ENCODE measurements at places on chromosomes 4 and X.

DNA sequence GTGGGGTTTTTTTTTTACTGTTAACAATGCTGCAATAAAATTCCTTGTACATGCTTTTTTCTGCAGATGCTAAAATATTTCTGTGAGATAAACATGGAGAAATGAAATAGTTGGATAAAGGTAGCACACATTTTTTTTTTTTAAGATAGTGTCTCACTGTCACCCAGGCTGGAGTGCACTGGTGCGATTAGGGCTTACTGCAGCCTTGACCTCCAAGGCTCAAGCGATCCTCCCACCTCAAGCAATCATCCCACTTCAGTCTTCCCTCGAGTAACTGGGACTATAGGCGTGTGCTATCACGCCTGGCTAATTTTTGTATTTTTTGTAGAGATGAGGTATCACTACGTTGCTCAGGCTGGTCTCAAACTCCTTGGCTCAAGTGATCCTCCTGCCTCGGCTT lies 1.8 kb upstream of the HUWE1 start:
- DNase-seq = no peak

- DNase-seq = no peak
These were observed 816.1 kb downstream of the CCSER1 start for GRCh38 chr4:90943311-90943710.

DNA sequence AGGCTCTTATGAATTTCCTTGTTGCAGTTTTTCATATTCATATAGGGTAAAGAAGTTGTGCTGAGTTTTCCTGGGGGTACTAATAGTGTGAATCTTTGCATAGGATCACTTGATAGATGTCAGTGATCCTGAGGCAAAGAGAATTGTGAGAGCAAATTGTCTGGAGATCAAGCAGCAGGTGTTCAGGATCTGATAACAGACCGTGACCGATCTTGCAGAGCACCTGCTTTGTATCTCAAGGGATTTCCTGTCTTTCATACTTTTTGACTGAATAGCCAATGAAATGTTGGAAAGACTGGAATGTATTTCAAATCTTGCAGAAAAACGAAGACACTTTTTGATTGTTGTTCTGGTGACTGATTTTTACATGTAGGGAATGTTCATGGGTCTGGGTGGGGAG lies 914.5 kb downstream of the STIM2 start:
- DNase-seq = no peak

DNA sequence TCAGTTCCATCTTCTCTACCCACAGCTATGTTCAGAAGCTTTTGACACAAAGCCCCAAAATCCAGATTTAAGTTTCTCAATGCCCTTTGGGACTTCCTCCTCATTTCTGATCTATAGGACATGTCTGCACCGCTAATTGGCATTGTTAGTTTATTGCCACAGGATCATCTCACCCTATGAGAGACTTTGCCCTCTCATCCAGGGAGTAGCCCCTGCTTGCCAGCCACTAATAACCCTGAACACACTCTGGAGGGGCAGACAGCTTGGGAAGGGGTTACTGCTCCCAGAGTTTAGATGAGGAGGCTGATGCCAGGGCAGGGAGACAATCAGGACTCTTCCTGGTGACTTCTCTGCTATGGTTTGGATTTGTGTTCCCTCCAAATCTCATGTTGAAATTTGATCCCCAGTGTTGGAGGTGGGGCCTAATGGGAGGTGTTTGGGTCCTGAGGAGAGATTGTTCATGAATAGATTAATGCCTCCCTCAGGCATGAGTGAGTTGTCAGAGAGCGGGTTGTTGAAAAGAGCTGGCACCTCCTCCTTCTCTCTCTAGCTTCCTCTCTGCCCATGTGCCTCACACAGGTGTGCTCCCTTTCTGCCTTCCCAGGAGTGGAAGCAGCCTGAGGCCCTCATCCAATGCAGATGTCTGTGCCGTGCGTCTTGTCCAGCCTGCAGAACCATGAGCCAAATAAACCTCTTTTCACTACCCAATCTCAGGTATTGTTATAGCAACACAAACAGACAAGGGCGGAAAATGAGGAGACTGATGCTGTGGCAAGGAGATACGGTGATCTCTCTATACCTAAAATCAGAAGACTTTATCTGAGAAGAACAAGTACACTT lies 3.6 kb upstream of the SCARB2 start:
- no peak for DNase-seq

GRCh38 chr4:82833696-82834313 lies 35.2 kb upstream of the SCD5 start:
- DNase-seq = no peak

- no peak for DNase-seq
These were observed 708 bp downstream of the INTS12 start for GRCh38 chr4:105707782-105708180.

DNA sequence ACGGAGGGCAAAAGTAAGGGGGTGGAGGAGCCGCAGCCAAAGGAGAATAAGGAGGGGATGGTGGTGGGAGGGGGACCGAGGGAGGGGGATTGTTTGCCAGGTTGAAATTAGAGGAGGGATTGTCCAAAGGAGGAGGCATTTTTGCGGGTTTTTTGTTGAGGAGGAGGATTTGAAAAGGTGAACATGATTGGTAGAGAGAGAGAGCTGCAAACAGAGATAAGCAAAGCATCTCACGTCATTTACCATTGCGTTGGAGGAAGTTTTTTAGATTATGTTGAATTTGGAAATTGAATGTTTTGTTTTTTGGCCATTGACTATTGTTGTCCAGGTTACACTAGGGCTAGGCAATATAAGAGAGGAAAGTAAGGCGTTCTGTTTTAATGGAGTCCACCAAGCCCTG lies 54.5 kb upstream of the ABCB7 start:
- DNase-seq = no peak

DNA sequence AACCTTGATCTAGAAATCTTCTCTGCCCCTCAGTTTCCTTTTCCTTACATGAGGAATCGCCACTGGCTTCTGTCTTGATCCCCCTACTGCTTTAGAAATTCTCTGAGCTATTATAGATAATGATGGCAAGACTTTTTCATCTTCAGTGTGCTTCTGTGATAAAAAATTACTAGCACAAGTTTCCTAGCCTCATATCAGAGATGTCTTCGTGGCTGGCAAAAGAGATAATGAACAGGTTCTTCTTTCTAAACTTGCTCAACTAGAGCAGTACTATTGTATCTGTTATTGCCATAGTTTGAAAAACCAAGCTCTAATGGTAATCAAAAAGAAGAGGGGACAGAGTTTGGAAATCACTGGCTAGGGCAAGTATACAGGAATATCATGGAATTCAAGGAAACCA lies 4.1 kb upstream of the PDGFC start:
- DNase-seq = no peak

- DNase-seq = no peak
These were observed 6.9 kb downstream of the KLHL8 start for GRCh38 chr4:87213421-87214075.

All from activated CD4-positive, alpha-beta T cell treated with anti-CD3 and anti-CD28 coated beads, Interleukin-2, amount 50 U/mL, for 48 hours (primary cell).